ENCODE measurements at places on chromosomes 4 and X.

- DNase-seq = no peak
Measured at GRCh38 chr4:17296921-17297890, 214.7 kb downstream of the QDPR start.

DNA sequence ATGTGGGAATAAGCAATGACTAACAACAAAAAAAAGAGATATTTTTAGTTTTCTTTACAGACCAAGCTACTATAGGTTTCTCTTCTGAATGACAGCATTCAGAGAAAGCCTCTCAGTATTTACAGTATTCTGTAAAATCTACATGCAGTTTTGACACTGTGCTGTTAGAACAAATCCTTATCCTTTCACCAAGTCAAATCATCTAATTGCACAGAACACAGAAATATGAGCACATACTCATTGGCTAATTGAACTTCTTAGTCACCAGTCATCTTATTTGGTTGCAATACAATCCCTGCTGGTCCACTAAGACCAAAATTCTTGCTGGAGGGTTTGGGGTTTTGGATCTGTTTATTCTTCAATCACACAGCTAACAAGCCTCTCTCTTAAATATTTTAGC lies 5.7 kb downstream of the ACOT9 start:
- no peak for DNase-seq

DNA sequence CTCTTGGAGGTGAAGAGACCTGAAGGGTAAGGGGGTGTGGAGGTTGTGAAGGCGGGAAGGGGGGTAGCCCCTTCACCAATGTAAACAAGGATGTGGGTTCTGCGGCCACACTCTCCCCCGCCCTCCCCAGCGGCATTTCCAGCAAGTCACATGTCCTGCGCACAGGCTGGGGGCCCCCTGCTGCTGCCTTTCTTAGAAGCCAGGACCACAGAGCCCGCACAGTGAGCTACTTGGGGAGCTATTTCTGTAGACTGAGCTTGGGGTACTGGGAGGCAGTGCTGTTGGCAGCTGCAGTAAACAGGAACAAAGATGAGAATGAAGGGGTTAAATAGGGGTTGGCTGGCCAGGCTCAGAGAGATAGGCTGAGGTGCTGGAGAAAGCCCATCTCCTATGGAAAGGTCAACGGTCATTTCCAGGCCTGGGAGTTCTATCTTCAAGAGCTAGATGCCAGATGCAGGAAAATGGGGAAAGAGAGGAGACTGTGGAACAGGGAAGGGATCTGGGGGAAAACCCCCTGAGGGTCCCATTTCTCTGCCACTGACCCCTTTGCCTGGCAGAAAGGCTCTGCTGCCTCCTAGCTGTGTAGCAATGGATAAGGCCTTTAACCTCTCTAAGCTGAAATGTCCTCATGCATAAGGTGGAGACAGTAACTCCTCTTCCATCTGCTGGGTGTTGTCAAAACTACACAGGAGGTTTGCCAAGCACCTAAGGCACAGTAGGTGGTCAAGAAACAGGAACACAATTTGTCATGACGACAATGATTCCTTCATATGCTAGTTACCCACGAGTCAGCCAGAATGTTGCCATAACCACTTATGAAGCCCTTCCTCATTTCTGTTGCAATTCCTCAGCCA lies 18.5 kb upstream of the PIM2 start:
- DNase-seq = peak; percentile 86

GRCh38 chr4:122086338-122087065 lies 65.6 kb upstream of the BLTP1 start:
- no peak for DNase-seq

- DNase-seq = no peak
Measured at GRCh38 chrX:54181202-54181953, 1.7 kb downstream of the FAM120C start.

GRCh38 chr4:148420397-148420796 lies 21.8 kb downstream of the NR3C2 start:
- no peak for DNase-seq

- DNase-seq = peak; percentile 20
Measured at GRCh38 chr4:104866809-104867208, 279.9 kb upstream of the TET2 start.

DNA sequence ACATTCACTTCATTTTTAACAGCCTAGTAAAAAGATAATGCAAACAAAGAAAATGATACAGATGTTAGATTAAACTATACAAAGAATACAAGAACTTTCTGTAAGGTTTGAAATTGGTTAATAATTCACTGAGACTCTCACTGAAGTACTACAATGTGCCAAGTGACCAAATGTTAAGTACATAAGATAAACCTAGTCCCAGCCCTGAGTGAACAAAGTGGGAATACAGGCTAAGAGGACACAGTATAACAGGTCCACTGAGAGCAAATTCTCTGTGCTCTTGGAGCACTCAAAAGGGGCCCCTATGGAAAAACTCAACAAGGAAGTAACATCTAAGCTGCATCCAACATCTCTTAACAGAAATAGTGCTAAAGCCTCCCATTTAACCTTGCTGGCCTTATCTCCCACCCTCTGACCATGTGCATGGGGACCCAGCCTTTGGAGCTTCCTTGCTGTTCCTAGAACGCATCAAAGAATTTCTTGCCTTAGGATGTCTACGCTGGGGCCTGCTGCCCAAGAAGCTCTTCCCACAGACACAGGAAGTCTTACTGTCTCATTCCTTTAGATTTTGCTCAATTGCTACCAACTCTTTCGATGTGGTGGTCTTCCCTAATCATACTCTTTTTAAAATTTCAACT lies 113.4 kb downstream of the ZAR1 start:
- DNase-seq = no peak

DNA sequence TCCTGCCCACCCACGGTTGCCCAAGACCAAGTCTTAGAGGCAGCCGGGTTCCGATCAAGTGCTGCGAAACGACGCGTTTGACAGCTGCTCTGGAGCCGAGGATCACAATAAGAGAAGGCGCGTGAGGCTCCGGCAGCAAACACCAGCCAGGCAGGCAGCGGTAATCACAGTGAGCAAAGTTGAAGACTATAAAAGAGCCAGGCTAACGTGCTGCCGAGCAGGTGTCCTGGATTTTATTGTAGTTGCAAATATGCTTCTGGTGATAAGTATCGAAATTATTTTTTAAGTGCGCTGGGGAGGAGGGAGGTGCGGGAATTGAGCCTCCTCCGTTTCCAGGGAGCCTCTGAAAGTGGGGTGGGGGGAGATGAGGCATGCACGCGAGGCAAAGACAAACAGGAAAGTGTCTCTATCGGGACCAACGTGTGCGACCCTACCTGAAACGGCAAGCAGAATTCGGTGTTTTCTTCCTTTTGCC lies 590 bp downstream of the GABRA2 start:
- DNase-seq = no peak

DNA sequence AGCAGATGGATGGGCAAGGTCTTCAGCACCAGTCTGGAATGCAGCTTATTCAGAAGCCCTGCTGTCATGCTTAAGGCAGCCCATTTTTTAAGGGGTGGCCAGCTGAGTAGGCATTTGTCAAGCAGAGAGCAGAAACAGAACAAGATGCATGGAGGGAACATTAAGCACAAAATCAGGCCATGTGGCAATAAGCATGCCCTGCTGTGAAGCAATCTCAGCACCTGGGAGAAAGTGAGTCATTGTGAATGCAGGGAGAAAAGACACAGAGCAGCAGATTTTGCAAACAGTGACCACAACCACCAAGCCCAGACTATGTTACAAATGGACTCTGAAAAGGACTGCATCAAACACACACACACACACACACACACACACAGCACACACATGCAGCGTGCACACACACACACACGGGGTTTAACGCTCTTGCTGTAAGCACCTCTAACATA lies 94.1 kb upstream of the GALNT7 start:
- DNase-seq = no peak

DNA sequence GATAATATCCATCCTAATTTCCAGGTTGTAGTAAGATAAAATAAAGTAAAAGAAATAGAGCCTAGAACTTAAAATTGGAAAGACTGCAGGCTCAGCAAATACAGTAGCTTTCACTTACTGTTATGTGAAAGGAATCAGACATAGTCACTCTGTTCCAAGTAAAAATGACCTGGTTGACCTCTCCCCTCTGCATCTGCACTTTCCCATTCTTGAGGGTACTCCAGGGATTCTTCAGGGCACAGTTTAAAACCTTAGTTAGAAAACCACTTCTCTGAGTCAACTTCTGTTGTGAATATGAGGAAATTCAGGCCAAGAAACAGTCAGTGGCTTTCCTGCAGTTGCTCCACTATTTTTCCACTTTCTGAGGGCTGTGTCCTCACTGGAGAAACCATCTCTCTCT lies 42.9 kb downstream of the FRAS1 start:
- DNase-seq = no peak

- no peak for DNase-seq
Measured at GRCh38 chr4:25351777-25352416, 25.2 kb upstream of the ANAPC4 start.

- no peak for DNase-seq
Measured at GRCh38 chr4:150010525-150011126, 67.6 kb upstream of the DCLK2 start.

GRCh38 chr4:10706236-10706635 lies 21.7 kb upstream of the CLNK start:
- no peak for DNase-seq

DNA sequence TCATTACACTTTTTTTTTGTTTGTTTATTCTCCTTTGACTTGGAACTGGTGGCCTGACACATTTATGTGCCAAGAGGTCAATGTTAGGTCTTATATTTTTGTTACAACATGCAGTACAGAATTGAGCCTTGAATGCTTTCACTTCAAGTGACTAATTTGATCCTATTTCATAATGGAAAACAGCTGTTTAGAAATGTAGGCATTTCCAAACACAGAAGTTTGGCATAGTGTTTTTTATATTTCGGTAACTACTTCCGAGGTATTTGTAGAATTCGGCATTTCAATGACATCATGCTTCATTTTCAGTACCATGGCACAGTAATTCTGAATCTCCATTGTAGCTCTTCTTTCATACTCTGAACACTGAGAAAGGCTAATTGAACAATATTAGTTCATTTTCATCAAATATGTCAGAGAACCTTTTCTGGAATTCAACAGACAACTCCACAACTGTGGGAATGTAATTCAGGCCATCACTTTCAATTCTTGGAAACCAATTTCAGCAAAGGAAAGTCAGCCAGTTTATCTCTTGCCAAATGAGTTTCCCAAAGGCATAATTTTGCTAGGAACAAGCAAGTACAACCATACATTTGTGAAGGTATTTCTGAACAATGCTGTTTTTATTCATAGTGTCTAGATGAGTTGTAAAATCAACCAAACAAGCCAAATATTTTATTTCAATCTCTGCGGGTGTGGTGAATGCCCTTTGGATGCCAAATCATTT lies 11.4 kb downstream of the FAM120C start:
- no peak for DNase-seq

GRCh38 chr4:143768007-143768591 lies 67.6 kb upstream of the FREM3 start:
- DNase-seq = no peak

GRCh38 chr4:56297776-56298175 lies 89.5 kb downstream of the AASDH start:
- DNase-seq = no peak

- no peak for DNase-seq
Measured at GRCh38 chr4:178082906-178083305, 640.7 kb upstream of the AGA start.

- DNase-seq = no peak
Measured at GRCh38 chr4:20176881-20177280, 74.8 kb upstream of the SLIT2 start.

GRCh38 chrX:50204364-50204899 lies at the start of gene CCNB3:
Gene CCNB3, plus strand, starts transcription at chrX:50204765. Its CDS starts 80,399 bp downstream, at chrX:50285164.
- DNase-seq = peak; percentile 64

DNA sequence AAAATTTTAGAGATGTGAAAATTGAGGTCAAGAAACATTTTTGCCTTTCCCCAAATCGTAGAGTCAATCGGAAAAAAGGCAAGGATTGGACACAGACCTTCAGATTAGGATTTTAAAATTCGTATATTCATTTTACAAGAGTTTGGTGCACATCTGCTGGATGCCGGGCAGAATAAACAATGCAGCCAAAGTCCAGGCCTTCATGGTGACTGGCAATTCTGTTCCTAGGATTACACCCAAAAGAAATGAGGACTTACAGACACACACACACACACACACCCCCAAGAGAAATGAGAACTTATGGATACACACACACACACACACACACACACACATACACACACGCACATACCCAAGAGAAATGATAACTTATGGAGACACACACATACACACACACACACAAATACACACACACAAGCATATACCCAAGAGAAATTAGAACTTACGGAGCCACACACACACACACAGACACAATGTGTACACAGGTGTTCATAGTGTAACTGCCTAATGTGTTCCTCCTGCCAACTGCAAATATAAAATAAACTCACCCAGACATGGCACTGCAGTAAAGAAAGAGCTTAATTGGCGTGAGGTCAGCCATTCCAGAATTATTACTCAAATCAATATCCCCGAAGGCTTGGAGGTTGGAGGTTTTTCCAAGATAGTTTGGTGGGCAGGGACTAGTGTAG lies 165.7 kb upstream of the STS start:
- no peak for DNase-seq

- no peak for DNase-seq
Measured at GRCh38 chrX:84634201-84634782, 132.0 kb upstream of the HDX start.

DNA sequence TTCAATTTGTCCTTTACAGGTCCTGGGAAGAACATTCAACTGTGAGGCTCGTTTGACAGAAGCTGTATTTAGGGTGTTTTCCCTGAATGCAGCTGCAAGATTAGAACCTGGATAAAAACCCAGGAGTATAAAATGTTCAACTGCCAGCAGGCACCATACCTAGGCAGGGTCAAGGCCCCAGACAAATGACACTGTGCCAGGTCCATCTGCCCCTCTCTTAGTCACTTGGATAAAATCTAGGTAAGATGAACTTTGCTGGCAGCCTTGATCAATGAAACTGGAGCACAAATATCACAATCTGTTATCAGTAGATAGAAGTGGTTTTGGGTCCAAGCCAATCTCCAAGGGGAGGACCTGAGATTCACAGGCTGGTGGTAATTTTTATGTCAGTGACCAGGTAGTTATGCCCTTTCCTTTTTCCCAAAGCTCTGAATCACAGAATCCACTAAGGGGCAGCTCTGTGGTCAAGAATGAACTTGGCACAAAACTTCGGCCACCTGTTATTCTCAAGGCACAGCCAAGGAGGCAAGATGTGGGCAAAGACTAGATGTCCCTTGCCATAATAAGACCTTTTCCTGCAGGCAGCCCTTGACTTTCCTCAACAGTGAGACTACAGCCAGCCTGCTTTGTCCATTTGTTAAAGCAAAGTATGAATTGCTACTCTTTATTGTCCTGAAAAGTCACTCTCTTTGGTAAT lies 501.0 kb downstream of the PPARGC1A start:
- DNase-seq = no peak

- DNase-seq = no peak
Measured at GRCh38 chr4:87005369-87005689, 70.5 kb downstream of the AFF1 start.

DNA sequence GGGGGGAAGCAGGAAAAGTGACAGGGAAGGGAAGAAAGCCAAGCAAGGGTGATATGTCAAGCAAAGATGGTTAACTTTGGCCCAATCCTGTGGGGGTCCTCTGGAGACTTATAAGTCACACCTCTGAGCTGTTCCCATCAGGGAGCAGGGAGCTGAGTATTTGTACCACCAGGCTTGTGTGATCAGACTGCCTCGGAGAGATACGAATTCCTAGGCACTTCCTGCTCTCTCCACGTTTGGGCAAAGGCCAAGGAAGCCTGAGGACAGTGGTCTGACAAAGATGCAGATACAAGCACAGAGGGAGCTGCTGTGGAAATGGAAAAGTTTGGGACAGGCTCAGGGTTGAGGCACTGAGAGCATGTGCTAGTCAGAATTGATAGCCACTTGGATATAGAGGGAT lies 10.4 kb upstream of the PPP3CA start:
- DNase-seq = no peak
